ENCODE measurements at places on chromosomes 4 and X. TPM values are rescaled to one million over a fixed set of nuclear protein-coding genes. Genes with fewer than 3 reads are reported as not detected.
A peak's percentile ranks its signal among the peaks of the same experiment; 100 is the strongest.

DNA sequence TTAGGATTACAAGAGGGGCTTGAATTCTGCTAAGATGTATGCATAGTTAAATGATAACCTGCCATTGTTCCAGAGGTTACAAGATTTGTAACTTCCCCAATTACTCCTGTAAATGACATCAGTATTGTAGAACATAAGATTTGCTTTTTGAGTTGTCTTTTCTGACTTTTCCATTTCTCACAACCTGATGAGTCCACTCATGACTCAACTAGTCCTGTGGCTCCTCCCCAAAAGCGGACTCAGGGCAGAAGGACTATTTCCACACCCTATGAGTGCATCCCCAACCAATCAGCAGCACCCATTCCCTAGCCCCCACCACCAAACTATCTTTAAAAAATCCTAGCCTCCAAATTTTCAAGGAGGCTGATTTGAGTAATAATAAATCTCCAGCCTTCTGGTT, 54.7 kb downstream of the HOPX start:
- no peak for DNase-seq

GRCh38 chrX:82125103-82125502, 923.2 kb downstream of the SH3BGRL start:
- DNase-seq: no peak

The PASD1 gene
- total RNA-seq: not detected

DNA sequence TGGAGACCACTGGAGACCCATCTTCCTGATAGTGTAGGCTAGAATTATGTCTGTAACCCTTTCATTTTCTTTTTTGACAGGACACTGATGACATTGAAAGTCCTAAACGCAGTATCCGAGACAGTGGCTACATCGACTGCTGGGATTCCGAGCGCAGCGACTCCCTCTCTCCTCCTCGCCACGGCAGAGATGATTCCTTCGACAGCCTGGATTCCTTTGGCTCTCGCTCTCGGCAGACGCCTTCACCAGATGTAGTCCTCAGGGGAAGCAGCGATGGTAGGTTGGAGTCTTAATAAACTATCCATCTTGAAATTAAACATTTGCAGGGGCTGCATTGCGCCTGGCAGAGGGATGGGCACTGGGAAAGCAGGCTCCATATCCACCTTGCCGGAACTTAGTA, 75.4 kb downstream of the LIMCH1 start:
- DNase-seq: no peak

- DNase-seq: no peak
Observed at GRCh38 chrX:97841544-97842179, 958.0 kb downstream of the RPA4 start.

- no peak for DNase-seq
Observed at GRCh38 chr4:41644915-41645295, 103.6 kb downstream of the PHOX2B start.

GRCh38 chrX:152070144-152070543, 68.2 kb downstream of the MAGEA10 start:
- DNase-seq: no peak

- peak; percentile 5 for DNase-seq
Observed at GRCh38 chr4:120843849-120844527, 78.5 kb downstream of the PRDM5 start.

The TMEM35A gene
- total RNA-seq: not detected

The HSD17B13 gene
- 0.10 TPM for total RNA-seq

DNA sequence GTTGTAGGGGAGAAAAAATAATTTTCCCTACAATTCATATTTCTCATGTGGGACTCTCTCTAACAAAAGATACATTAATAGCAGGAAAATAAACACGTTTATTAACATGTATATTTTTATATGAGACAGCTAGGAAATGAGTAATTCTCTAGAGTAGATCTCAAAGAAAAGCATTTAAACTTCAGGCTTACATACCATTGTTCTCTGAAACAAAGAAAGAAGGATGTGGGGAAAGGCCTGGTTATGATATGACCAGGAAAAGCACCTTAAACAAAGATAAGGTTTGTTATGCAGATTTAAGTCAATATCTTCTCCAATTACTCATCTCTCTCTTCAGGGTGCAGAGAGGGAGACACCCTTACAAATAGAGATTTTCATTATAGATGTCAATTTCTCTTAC, 131.3 kb downstream of the SLC7A11 start:
- peak; percentile 32 for DNase-seq

The IGSF1 gene
- not detected for total RNA-seq

GRCh38 chr4:141240259-141240658, 19.6 kb downstream of the ZNF330 start:
- DNase-seq: no peak

The ADGRA3 gene
- 31.1 TPM for total RNA-seq

DNA sequence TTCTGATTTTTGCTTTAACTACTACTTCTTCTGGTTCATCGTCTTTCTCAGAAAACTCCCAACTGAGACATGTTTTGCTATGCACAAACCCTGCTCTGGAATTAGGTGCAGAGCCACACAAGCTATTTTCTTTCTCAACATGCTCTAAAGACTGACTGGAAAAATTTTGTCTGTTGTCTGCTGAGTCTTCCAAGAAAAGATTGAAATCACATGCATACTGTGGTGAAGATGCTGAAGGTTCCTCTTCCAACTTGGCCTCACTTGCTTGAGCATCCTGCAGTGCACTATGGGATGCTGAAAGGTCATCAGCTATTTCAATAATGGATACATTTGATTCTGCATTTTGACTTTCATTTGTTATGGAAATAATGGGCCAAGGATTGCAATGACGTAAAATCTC, 24.1 kb downstream of the PIN4 start:
- DNase-seq: no peak

DNA sequence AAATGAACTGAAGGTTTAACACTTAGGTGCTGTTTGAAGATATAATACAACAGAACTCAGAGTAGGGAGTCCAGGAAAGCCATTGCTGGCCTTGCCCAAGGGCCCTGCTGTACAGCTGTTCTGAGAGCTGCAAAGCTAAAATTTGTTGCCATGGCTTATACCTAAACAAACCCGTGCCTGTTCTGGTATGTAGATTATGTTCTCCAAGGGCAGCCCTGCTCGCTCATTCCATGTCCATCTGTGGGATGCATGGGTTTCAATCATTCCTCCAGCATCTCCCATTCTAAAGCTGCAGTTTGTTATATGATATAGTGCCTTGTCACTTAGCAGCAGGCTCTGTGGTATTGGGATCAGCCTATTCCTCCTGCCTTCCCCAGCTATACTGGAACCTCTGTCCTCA, 80.8 kb upstream of the BMPR1B start:
- DNase-seq: no peak

The SERTM2 gene
- not detected for total RNA-seq

- no peak for DNase-seq
Observed at GRCh38 chr4:71255976-71256375, 82.8 kb upstream of the SLC4A4 start.

DNA sequence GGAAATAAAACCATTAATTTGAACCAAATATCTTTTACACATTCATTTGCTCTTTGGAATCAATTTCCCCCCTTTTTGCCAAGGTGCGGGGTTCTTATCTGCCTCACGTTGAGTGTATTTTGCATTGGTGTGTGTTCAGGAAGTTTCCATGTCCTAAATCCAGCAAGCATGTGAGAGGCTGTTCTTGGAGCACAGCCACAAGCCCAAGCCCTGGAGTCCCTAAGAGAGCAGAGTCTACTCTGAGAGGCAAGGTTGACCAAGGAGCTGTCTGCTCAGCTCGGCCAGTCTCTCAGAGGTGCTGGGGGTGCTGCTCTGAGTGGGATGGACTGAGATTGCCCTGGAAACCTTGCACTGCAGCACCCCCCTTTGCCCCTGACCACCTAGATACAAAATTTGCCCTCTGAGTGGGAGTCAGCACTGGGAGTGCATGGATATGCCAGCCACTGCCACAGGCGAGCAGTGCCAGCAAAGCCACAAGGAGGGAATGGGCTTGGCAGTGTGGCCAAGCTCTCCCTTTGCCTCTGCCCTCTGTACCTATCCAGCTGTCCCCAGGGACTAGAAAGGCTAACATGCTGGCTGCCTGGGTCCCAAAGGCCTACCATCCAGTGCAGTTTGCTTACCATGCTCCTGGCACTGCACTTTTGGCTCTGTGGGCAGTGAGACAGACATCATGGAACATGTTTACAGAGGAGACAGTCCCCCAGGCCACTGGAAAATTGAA, 20.5 kb upstream of the FAM193A start:
- DNase-seq: no peak

DNA sequence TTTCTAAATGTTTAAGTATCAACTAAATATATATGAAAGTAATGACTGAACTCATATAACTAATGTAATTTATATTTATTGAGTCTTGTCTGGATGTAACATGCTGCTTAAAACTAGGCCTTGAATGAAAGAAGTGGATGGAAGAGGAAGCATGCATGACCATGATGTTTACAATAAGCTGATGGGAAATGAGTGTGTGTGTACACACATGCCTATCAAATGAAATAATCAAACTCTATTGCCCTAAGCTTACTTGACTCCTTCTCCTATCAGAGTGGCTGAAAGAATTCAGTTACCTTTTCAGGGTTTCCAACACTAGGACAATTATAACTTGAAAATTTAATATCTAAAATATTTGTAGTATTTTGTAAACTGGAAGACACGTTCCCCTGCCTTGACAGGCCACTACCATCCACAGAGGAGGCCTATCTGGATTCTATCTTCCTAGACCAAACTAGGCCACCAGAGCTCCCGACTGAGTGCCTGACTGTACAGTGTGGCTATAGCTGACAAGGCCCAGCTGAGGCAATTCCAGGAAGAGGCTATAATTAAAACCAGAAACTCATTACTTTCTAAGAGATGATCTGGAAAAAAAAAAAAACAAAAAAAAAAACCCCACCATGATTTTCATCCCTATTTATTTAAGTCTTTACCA, 7.6 kb downstream of the ARSJ start:
- DNase-seq: no peak

The MAMLD1 gene
- total RNA-seq: 4.5 TPM

DNA sequence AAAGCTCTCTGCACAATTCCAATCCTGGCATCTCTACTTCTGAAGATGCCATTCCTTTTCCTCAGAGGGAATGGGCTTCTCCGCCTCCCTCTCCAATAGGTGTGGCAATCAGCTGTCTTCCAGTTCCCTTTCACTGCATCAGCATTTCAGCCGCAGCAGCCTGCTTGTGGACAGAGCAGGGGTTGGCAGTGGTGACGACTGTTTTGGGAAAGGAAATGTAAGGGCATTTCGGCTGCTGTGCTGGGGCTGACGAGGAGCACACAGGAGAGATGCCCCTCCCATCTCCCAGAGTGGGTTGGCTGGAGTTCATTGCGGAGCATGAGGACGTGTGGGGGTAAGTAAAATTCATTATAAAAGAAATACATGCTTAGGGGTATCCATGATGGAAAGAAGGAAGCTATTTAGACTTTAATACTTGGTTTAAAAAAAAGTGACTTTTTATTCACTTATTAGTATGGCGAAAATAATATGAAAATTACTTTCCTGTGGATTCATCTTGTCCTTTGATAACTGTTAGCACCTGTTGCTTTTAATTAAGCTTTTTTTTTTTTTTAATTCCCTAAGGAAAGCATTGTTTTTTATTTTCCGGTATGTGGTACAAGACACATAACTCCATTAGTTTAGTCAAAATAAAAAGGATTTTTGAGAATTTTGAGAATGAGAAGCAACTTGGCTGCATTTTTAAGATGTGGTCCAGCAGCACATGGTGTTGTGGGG, at the start of gene LIMCH1:
LIMCH1 (plus strand) TSS at position 141 of the 717 bp plus-strand sequence. CDS start 67,839 bp downstream, outside the sequence.
- DNase-seq: peak; percentile 70

- DNase-seq: no peak
Observed at GRCh38 chrX:47500554-47500953, 17.5 kb upstream of the ZNF41 start.

DNA sequence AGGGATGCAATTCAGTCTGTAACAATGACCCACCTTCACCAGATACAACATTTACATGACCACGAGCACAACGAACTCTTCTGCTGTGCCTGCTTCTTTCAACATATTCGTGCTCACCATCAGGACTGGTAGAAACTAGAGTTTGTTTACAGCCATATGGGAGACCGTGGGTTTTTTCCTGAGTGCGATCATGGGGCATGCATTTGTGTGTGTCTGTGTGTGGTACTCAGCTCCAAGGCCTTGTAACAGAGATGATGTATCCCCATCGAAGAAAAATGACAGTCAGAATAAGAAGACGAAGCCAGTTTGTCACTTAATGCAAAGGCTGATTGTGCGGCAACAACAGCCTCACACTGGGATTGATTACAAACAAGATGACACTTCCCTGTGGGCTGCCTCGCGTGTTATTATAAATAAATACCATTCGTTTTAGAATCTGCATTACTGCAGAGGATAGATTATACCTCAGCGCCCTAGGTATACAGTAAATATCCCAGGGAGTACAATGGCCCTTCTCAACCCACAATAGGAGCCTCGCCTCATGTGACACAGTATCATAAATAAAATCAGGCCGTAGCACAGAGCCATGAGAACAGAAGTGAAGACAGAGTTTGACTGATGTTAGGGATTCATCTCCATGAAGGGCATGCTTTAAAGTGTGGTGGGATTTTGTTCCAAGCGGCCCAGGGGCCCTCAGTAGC, 97.3 kb upstream of the NOCT start:
- no peak for DNase-seq

The F8A2 gene
- total RNA-seq: not detected

The PNMA6A gene
- 3.5 TPM for total RNA-seq

GRCh38 chr4:150389896-150390530, 191.9 kb upstream of the MAB21L2 start:
- DNase-seq: no peak

The TLR6 gene
- 8.1 TPM for total RNA-seq

GRCh38 chrX:150664290-150664689, 28.9 kb upstream of the MTMR1 start:
- DNase-seq: peak; percentile 10

The RAB39B gene
- total RNA-seq: 5.5 TPM

GRCh38 chr4:152364883-152365282, 171.0 kb downstream of the FBXW7 start:
- no peak for DNase-seq

- no peak for DNase-seq
Observed at GRCh38 chr4:185885075-185885474, 73.1 kb upstream of the SORBS2 start.

The FHDC1 gene
- total RNA-seq: 0.62 TPM

- no peak for DNase-seq
Observed at GRCh38 chr4:148203056-148203898, 238.9 kb downstream of the NR3C2 start.

DNA sequence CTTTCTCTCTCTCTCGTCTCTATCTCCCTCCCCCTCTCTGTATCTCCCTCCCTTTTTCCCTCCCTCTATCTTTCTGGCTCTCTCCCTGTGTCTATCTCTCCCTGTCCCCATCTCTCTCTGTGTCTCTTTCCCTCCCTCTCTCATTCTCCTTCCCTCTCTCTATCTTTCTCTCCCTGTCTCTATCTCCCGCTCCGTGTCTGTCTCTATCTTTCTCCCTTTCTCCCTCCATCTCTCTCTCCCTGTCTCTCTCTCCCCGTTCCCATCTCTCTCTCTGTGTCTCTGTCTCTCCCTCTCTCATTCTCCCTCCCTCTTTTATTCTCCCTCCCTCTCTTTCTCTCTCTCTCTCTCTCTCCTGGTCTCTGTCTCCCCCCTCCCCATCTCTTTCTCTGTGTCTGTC, 22.9 kb downstream of the IL3RA start:
- DNase-seq: no peak

DNA sequence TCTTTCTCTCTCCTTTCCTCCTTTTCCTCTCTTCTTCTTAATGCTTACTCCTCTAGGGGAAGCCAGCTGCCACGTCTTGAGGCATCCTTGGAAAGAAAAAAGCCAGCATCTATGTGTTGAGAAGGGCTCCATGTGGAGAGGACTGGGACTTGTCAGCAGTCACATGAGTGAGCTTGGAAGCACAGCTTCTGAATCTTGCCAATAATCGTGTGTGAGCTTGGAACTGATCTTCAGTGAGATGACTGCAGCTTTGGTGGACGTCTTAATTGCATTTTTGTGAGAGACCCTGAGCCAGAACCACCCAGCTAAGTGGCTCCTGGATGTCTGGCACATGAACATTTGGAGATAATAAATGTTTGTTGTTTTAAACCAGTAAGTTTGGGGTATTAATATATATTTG, 371.7 kb downstream of the SLITRK2 start:
- no peak for DNase-seq
